ENCODE measurements at places on chromosomes 12 and 14. TPM values are rescaled to one million over a fixed set of nuclear protein-coding genes. Genes with fewer than 3 reads are reported as not detected.
A peak's percentile ranks its signal among the peaks of the same experiment; 100 is the strongest.

PTPRQ gene
- not detected for total RNA-seq

CCDC88C gene
- 2.3 TPM for total RNA-seq

- no peak for DNase-seq
Measured at GRCh38 chr14:30638926-30639325, 16.8 kb downstream of the SCFD1 start.

GDF3 gene
- total RNA-seq = not detected

- no peak for DNase-seq
Measured at GRCh38 chr14:69010648-69011047, 31.5 kb upstream of the ACTN1 start.

JDP2 gene
- 17.3 TPM for total RNA-seq

GRCh38 chr12:51887476-51888315 lies at the start of gene ANKRD33:
TSS of gene ANKRD33 (plus strand) at chr12:51888103. CDS start at chr12:51888187, 84 bp downstream.
- no peak for DNase-seq

DNA sequence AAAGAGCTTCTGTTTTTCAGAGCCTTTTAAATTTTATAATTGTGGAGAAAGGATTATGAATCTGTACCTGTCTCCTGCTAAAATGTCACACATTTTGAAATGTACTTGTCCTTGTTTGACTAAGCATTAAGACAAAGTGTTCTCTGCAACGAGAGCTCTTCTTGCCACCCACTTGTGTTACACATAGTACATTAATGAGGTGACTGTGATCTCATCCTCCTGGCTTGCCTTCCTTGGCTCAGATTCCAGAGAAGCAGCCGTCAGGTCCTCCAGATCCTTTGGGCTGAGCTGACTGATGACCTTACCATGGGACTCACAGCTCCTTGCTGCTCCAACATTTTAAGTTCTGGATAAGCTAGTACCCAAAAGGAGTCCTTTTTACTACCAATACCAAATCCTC lies 81.4 kb downstream of the BBS10 start:
- DNase-seq = peak; percentile 92

DNA sequence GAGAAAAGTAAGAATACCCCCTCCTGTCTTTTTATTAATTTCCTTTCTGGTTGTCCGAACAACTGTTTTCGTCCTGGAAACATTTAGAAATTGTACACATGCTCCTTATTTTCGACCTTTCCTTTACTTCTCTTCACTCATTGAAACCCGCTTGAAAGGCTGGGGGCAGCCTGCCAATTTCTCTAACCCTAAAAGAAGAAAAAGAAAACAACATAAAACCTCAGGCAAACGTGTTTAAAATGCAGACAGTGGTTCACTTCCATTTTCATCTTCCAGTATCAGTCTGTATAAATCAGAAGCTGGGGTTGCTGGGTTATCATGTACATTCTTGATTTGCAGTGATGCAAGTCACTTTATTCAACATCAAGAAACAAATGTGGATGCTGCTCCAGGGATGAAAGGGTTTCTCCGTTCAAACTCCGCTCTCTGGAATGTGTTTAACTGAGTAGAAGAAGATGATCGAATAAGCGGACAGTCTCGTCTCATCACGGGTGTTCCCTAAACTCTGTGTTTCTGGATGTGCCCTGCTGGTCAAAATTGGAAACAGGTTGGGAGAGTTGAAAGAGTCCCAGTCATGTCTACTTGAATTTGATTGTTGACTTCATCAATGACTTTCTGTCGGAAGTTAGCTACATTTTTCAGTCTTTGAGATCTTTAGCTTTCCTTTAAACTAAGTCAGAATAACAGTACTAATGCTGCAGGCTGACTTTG lies 1042.2 kb downstream of the BCL11B start:
- DNase-seq = no peak

SLCO1C1 gene
- total RNA-seq = not detected

IL31 gene
- not detected for total RNA-seq

DNA sequence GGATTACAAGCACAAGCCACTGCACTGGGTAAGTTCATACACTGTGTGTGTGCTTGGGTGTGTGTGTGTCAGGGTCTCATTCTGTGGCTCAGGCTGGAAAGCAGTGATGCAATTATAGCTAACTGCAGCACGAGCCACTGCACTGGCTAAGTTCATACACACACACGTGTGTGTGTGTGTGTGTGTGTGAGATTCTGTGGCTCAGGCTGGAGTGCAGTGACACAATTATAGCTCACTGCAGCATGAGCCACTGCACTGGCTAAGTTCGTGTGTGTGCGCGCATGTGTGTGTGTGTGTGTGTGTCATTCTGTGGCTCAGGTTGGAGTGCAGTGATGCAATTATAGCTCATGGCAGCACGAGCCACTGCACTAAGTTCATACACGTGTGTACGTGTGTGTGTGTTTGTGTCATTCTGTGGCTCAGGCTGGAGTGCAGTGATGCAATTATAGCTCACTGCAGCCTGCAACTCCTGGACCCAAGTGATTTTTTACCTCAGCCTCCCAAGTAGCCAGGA lies 85.4 kb downstream of the HECTD1 start:
- DNase-seq = no peak

DNA sequence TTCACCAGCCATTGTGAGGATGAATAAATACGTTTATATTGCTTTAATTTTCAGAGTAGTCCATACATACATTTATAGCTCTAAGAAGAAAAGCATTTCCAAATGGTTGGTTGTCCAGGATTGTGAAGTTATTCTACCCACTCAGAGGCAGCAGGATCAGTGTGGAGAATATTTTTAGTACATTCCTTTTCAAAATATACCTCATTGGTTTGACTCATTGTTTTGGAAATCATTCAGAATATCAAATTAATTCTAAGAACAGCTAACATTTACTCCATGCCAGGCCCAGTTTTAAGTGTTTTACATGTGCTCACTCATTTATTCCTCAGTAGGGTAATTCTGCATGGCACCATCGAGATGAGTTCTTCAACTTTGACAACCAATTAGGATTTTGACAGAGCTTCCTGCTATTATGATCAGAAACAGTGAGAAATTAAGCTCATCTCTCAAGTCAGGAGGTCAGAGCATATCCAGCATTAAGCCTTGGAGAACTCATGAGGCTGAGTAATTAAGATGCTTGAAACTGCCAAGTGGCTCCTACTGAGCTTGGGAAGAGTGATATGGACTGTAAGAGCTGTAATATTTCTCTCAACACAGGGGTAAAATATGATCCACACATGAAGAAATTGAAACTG lies 153.3 kb upstream of the CLEC14A start:
- no peak for DNase-seq

GRCh38 chr14:96001866-96002497 lies 37.2 kb upstream of the C14orf132 start:
- DNase-seq = no peak

- no peak for DNase-seq
Measured at GRCh38 chr14:101082436-101083384, 179.2 kb upstream of the RTL1 start.

DNA sequence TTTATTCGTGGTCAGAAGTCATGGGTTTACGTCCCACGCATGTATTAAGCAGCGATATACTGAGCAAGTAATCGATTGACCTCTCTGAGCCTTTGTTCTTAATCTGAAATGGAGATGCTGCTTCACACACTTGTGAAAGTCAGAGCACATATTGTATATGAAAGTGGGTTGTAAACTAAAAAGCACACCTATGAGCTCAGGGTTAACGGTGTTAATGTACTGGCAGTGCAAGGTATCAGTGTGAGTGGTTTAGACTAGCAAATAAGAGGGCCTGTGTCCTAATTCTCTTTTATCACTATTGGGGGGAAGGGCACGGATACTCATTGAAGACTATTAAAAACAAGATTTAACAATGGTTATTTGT lies 676 bp downstream of the MRPL42 start:
- DNase-seq = no peak

GRCh38 chr12:115949675-115950074 lies 327.8 kb downstream of the MED13L start:
- DNase-seq = no peak

DNA sequence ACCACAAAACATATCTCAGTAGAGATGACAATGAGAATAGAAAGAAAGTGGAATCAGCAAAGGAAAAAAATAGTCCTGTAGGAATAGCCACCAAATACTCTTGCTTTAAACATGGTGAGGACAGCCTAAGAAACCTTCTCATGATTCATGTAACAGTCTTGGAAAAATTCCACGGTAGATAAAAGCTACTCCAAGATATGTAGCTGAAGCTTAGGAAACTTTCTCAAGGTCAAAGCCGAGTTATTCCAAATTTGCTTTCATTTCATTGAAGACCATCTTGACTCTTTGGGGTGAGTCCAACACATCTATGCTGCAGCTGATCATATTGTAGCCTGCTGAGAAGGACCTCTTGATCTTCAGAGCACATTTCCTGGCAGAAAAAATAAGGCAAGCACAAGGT lies 157.6 kb downstream of the PAH start:
- DNase-seq = no peak

DNA sequence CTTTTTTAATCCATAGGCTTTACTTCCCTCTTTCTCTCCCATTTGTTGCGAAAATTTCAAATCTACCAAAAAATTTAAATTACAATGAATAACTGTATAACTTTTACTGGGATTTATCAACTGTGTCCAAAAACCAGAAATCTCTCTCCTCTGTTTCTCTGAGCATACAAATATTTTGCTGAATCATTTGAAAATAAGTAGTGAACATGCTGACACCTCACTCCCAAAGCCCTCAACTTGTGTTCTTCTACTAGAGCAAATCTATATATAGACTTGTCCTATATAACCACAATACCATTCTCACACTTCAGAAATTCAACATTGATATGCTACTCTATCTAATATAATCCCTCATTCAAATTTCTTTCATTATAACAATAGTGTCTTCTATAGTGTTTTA lies 53.1 kb downstream of the SLCO1C1 start:
- DNase-seq = no peak

DNA sequence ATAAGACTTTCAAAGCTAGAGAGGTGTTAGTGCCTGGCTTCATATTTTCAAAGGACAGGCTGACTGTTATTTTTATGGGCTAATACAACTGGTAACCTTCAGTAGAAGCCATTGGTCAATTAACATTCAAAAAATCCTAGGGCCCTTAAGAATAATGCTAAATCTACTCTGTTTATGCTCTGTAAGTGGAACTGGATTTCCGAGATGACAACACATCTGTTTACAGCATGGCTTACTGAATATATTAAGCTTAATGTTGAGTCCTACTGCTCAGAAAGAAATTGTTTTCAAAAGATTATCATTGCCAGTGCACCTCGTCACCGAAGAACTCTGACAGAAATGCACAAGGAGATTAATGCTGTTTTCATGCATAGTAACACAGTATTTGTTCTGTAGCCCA lies 239.9 kb downstream of the TMTC2 start:
- no peak for DNase-seq

GRCh38 chr12:125038976-125039625 lies 26.1 kb upstream of the AACS start:
- no peak for DNase-seq

- no peak for DNase-seq
Measured at GRCh38 chr12:131187602-131188001, 233.9 kb downstream of the ADGRD1 start.

DNA sequence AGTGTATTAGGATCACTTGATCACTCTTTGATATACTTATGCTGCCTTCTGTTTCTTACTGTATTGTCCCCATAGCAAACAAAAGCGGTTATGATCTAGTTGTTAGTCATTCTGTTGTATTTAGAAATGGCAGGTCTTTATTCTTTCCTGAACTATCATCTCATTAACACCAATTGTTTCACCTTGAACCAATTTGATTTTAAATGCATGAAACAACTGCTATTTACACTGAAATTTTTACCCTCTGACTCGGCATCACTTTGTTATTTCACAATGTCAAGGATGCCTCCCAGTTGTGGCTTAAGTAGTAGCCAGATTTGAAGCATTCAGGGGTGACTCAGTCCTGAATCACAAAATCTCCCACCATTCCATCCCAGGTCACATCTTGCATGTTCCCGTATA lies 303.5 kb downstream of the EGLN3 start:
- DNase-seq = no peak

MIPOL1 gene
- 3.4 TPM for total RNA-seq

- DNase-seq = no peak
Measured at GRCh38 chr12:14399871-14400270, 34.4 kb downstream of the ATF7IP start.

- DNase-seq = no peak
Measured at GRCh38 chr12:92142251-92142926, 3.3 kb downstream of the BTG1 start.

CMA1 gene
- total RNA-seq = not detected

DPY19L2 gene
- total RNA-seq = not detected

CDK4 gene
- total RNA-seq = 41.1 TPM

- no peak for DNase-seq
Measured at GRCh38 chr12:25524366-25524765, 28.7 kb downstream of the LMNTD1 start.

KLHL33 gene
- total RNA-seq = 4.6 TPM

GRCh38 chr12:93805736-93806141 lies 128.6 kb downstream of the CRADD start:
- no peak for DNase-seq

- DNase-seq = peak; percentile 4
Measured at GRCh38 chr12:109744026-109744425, 30.4 kb downstream of the FAM222A start.

DNA sequence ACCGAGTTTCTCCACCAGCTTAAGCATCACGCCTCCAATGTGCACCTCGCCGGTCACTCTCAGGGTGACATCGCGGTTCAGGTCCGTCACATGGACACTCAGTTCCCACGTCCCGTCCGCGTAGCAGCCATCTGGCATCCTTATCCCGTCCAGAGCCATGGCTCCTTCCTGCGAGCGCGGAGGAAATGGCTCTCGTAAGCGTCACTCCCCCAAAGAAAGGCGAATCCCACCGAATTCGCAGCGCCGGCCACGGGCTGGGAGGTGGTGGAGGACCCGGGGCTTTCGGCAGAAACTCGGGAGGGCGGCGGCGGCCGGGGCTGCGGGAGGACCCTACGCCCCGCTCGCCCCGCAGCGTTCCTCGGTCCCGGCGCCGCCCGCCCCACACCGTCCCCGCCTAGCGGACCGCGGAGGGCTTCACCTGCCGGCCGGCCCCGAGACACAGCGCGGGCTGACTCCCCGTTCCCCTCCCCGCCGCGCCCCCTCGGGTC lies 396 bp downstream of the FERMT2 start:
- DNase-seq = no peak

- DNase-seq = no peak
Measured at GRCh38 chr14:44897845-44898151, 63.9 kb downstream of the KLHL28 start.

- DNase-seq = no peak
Measured at GRCh38 chr12:65561798-65562382, 262.4 kb upstream of the HMGA2 start.

SRRM4 gene
- total RNA-seq = not detected

DNA sequence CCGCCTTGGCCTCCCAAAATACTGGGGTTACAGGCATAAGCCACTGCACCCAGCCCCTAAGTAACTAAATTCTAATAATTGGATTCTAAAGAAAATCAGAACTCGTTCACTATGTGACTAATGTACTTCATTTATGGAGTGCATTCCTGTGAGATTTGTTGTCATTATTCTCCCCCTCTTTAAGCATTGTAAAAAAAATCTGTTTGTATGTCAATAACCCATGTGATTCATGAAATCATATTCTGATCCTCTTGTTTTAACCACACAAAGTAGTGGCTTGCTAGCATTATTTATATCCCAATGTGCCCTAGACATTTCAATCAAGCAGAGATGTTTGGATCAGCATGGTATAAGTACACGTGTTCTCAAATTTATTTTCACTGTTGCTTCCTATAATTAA lies 78.2 kb upstream of the OSBPL8 start:
- no peak for DNase-seq
